ENCODE measurements at places on chromosomes 12 and 14.

DNA sequence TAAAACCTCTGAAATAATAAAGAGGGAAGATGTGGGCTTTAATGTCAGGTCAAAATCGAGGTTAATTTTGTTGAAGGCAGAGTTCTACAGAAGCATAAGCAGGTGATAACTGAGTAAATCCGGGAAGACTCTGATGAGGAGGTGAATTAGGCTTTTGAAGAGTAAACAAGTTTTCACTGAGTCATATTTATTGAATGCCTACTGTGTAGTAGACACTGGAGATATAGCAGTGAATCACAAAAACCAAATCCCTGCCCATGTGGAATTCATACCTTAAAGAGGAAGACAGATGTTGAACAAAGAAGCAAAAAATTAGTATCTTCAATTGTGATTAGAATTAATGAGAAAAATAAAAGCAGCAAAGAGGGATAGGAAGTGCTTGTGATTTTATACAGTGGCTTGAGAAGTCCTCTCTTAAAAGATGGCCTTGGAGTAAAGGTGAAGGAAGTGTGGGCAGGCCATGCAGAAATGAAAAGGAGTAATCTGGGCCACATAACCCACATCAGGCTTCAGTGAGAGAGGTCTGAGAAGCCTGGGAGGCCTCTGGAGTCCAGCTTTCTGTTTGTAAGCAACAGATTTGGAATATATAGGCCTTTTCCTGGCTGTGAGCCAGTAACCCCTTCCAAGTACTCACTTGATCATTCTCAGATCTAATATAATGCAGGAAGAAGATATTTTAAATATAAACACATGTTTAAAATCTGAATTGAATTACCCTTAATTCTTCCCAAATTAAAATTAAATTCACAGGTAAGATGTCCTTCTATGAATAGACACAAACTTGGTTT, 46.7 kb downstream of the BHLHE41 start:
- no peak for DNase-seq

GRCh38 chr14:62905566-62905965, 139.7 kb downstream of the KCNH5 start:
- DNase-seq = no peak

GRCh38 chr14:75069121-75069810, at the start of gene ZC2HC1C:
Gene ZC2HC1C, plus strand, starts transcription at chr14:75069641. Its CDS starts 933 bp downstream, at chr14:75070574.
- peak; percentile 97 for DNase-seq

GRCh38 chr14:32197919-32198318, 3.9 kb upstream of the RNU6-7 start:
- no peak for DNase-seq

DNA sequence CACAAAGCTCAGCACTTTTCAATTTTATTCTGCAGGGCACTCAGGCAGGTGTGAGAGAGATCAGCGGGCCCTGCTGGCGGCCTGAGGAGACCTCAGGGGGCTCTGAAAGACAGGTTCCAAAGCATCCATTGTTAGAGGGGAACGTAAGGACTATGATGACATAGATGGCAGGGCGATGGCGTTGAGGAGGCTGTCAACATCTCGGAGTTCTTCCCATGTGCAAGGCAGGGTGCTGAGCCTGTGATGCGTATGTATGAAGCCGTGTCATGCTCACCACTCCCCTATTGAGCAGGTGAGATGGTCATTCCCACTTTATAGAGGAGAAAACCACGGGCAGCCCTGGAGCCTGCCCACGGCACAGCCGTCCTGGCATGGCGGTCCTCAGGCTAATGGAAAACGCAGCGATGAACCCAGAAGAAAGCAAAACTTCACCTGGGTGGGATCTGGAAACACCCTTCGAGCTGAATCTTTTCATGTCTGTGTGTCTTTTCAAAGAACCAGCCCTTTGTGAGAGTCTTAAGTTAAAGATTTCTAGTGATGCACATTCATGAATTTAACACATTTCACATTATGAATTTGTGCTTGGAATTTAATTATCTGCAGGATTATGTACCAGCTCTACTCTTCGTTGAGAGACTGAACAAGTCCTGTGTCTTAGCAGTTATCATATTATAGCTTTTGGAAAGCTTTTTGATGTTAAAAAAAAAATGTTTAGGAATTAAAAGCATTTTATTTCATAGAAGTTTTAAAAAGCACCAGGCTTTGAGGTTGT, 64.7 kb downstream of the RIMBP2 start:
- DNase-seq = no peak

DNA sequence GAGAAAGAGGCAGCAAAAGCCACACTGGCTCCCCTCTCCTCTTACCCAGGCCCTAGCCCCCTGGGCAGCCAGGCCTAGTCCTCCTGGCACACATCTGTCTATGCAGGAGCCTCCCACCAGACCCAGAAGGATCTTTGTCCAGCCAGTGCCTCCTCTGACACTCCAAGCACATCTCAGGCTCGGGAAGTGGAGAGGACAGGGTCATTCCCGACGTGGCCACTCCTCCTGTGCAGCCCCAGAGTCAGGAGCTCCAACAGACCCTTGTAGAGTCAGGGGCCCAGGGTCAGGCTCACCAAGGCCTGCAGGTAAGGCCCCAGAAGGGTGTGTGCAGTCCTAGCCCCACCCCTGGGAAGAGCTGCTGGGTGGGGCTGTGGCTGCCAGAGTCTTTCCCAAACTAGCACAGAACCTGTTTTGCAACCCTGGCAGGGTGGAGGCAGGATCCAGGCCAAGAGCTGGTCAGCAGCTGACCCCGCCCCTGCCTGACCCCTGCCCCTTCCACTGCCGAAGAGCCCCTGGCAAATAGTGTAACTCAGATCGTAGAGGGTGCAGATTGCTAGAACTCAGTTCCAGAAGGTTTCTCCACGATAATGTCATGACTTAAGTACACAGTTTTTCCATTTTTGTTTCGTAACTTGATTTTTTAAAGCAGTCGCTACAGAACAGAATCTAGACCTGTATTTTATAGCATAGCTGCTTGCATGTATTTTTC, 26.6 kb upstream of the PNMA1 start:
- peak; percentile 84 for DNase-seq

DNA sequence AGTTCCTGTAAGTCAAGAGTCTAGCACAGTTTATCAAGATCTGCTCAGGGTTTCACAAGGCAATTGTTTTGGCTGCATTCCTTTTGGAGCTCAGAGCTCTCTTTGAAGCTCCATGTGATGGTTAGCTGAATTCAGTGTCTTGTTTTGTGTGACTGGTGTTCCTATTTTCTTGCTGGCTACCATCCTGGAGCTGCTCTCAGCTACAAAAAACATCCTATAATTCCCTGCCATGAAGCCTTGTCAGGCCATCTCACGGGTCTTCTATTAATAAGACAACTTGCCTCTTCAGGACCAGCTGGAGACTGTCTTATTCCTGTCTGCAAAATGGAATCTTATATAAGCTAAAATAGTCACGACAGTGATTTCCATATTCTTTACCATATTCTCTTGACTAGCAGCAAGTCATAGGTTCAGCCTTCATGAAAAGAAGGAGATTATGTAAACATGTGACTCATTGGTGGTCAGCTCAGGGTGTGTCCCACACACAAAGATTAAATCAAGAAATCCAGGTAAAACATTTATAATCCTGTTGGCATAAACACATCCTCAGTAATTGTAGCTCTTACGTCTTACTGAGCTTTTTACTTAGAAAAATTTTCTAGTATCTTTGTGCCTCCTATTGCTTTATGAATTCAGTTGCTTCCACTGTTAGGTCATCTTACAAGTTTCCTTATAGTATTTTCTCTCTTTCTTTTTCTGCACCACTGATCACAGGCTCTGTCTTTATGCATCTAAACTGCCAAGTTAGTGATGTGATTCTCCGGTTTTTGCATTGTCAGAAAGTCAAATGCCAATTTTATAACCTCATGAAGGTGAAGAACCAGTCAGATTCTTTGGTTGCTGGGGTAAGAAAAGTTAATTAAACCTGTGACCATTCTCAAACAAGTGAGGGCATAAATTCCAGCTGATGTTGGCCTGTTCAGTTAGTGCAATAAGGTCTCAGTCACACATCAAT, 378.5 kb upstream of the MGAT4C start:
- no peak for DNase-seq

DNA sequence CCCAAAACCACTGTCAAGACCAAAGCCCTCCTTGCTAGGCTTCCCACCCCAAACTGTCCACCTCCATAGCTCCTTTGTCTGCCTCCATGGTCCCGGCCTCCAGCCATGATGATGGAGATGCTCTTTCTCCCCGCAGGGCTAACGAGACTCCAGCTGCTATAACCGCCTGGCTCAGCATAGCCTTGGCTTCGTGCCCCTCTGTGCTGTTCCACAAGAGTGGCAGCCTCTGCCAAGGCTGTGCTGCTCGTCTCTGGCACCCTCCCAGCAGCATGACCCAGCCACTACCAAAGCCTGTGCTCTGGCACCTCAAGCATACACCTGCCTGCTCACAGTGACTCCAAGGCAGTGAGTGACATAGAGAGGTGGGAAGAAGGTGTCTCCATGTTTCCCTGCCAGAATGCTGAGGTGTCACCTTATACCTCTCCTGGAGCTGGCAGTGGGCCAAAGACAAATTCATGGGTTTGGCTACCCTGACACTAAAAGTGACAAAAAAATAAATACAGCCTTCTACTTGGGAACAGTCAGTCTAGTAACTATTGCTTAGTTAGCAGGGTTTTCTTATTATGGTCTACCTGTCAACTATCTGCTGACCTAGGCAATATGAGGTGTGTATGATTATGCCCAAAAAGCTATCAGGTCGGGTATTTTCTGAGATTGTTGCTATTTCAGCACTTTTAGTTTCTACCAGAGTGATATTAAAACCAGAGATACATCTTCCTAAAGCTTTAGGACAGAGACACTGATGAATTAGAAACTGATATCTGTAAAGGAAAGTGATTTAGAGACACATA, 16.1 kb upstream of the KRT73 start:
- no peak for DNase-seq

DNA sequence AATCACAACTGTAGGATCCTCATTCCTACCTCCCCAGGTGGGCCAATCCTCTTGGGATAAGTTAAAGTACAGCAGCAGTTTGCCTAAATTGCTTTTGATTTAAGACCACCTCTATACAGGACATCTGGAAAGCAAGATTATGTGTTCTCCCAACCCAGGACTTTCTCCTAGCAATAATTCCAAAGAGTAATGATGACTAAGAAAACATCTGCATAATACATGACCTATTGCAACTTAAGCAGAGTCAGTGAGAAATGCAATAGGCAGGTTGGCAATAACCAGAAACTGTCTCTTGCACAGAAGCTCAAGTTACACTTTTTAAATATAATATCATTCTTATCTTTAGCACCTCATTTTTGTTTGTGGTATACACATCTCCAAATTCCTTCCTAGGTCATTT, 275.4 kb downstream of the TRHDE start:
- DNase-seq = no peak

DNA sequence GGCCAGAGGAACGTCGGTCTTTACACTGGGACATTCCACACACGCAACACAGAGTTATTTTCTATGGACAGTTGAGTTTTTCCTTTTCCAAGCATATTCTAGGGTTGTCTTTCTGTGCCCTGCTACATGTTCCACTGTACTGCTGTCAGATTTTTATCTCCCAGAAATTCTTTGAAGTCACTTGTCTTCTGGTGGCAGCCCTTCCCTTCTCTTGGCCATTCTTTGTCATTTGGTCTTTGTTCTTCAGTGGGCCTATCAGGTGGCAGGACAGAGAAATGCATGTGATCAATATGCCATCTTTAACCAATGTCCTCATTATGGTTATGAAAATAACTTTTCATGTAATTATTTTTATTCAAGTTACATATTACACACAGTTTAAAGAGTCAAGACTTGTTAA, 36.3 kb downstream of the MARK3 start:
- DNase-seq = no peak

DNA sequence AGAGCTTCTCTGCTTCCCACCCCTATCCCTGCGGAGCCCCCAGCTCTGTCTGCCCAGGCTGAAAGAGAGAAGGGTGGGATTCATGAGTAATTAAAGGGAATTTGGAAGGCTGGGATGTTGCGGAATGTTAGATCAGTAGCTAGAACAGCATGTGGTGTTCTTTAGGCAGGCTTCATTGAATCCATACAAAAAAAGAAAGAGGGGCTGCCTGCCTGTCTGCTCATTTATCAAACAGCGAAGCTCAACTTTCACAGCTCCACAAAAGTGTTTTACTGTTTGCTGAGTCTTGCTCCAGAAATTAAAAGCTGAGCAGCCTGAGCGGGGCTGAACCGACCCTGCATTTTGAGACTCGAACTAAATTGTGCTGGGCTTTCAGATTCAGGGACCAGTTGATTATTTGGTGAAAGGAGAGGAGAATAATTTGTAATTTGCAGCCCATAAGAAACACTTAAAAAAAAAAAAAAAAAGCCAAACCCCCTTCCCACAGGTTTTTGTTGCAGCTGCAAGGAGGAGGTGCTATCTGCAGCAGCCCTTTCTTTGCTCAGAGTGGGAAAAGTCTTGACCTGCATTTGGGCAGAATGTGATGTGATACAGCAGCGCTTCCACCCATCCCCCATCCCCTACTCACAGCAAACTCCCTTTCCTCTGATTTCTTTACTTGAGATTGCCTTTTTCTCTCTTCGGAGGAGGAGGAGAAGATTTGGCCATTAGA, 89.7 kb downstream of the RFX4 start:
- DNase-seq = no peak

DNA sequence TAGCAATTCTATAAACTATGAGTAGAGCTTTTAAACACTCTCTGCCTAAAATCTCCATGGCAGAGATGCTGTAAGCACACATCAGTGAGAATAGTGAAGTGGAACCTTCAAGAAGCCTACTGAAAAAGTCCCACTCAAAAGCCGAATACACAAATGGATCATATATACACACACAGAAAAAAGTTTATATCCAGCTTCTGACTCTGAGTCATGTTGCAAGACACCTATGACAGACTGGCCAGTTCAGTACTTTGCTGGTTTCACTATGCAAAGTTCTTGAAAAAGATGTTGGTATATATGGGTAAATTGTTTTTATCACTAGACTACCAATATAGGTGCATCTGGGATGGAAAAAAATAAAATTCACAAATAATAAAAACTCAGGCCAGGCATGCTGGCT, 126.1 kb downstream of the KCNK10 start:
- no peak for DNase-seq

DNA sequence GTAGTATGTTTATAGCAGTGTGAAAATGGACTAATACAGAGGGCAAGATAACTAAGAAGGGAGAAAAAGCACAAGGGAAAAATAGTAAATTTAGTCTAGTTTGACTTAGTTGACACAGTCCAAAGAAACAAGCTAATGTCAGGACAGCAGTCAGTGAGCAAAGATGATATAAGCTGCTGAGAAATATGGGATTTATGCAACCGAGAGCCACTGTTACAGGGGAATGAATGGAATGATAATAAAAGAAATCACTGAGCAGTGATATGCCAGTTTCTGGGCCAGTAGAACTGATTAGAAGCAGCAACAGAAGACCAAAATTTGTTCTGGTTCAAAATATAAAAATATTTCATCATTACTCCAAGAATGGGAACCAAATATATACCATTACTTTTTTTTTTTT, 60.1 kb downstream of the R3HDM2 start:
- DNase-seq = peak; percentile 74

- peak; percentile 72 for DNase-seq
These were observed 66.5 kb downstream of the TBC1D30 start for GRCh38 chr12:64890873-64891468.

GRCh38 chr14:49950275-49951228, 57.7 kb downstream of the ARF6 start:
- no peak for DNase-seq
